Activated CD8-positive, alpha-beta memory T cell treated with anti-CD3 and anti-CD28 coated beads, Interleukin-2, amount 10 ng/mL, durations not matched to agents 7 days and 5 days (primary cell): ENCODE measurements at places on chromosomes 11 and 22. TPM values are rescaled to one million over a fixed set of nuclear protein-coding genes. Genes with fewer than 3 reads are reported as not detected.

The OR4A47 gene
- not detected for total RNA-seq

DNA sequence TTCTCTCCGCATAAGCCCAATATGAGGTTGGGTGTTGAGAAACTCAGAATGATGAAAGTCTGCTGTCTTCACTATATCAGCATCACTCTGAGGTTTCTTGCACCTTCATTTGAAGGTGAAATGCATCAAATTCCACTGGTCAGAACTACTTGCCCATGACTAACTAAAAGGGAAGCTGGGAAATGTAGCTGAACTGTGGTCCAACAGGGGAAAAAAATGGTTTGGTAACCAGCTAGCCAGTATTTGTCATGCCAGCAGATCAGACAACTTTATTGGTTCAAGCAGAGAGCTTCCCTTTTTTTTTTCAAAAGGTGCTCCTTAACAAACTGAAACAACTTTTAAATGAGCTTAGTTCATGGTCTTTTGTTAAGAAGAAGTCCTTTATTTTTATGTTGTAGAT lies 14.2 kb upstream of the PIK3C2A start:
- H3K4me1 ChIP-seq, result no peaks in the 10 kb centered on the region
- peaks cover 3% of the 10 kb centered on the region for H3K27me3 ChIP-seq
- H3K4me3 ChIP-seq, result no peak overlapping the region
- H3K27ac ChIP-seq, result no peak overlapping the region
- DNase-seq, result no peak
- no peaks in the 10 kb centered on the region for H3K36me3 ChIP-seq

- no peaks in the 10 kb centered on the region for H3K27me3 ChIP-seq
- no peaks in the 10 kb centered on the region for H3K36me3 ChIP-seq
- no peak for DNase-seq
Measured at GRCh38 chr11:15805726-15806125, 550.6 kb downstream of the SOX6 start.

DNA sequence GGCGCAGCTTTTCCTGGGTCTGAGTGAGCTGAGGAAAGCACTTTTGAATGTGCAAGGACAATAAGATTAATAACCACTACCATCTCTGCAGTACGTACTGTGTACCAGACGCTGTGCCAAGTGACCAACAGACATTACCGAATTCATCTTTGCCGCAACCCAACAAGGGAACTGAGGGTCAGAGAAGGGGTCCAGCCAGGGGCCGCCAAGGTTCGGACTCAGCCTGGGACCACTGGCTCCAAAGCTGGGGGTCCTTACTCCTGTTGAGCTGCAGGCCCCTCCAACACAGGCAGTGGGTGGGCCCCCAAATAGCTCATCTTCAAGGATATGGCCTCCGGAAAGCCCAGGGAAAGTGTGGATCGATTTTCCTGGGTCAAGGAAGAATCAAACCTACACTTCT lies 55.0 kb upstream of the EMID1 start:
- DNase-seq, result peak; percentile 29
- H3K27me3 ChIP-seq, result peaks cover 48% of the 10 kb centered on the region
- no peak overlapping the region for H3K27ac ChIP-seq
- peaks cover 13% of the 10 kb centered on the region for H3K4me1 ChIP-seq
- no peak overlapping the region for H3K4me3 ChIP-seq
- no peaks in the 10 kb centered on the region for H3K36me3 ChIP-seq

DNA sequence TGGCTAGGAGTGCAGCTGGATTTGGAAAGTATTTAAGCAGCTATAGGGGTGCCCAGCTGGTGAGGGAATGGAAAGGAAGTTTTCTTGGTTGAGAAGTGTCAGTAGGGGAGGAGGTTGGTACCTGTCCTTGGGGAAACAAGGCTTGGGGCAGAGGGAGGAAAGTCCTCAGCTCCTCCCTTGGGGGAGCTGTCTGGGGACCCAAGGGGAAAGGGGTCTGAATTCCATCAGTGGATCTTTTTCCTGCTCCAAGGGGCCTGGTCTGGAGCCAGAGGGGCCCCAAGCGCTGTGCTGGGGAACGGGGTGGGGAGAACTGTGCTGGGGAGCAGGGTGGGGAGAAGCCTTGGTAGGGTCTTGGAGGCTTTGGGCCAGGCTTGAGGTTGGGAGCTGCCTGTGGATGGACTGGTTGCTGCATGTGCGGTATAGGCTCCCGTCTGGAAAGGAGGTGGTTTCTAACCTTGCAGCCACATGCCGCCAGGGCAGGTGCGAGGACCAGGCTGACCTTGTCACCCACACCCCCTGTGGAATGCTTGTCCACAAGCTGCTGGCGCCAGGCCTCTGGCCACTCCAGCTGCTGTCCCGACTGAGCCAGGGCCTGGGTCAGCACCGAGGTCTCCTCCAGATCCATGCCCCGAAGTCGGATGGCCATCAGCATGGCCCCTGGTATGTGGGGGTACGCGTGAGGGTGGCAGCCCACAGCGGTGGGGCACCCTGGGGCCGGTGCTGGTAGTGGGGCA lies 963 bp downstream of the TYMP start:
- no peak for DNase-seq
- H3K27ac ChIP-seq, result peak overlapping the region; percentile 94
- H3K27me3 ChIP-seq, result no peaks in the 10 kb centered on the region
- peaks cover 49% of the 10 kb centered on the region for H3K4me1 ChIP-seq
- peaks cover 15% of the 10 kb centered on the region for H3K36me3 ChIP-seq

The APOC3 gene
- total RNA-seq, result not detected

DNA sequence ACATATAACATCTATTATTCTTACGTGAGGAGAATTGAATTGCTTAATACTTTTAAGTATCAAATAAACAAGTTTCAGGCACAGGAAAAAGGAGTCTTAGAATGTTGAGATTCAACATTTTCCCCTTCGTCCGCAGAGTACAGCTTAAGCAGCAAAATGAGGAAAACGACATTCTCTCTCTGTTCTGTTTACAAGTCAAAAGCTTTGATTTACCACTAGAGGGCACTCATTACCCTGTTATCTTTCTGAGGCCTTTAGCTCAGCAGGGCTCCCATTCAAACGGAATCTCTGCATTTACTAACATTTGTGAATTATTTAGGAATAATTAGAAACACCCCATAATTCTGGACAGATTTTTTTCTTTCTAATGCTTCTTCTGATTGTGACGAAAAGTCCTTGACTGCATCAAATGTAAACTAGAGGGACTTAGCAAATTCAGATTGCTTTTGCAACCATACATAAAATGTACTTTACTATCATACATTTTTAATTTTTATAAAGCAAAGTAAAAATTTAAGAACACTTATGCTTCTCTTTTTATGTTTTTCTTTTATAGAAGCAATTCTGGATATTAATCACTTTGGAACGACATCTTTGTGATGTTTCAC lies 75.0 kb downstream of the JRKL start:
- H3K4me3 ChIP-seq, result no peak overlapping the region
- H3K36me3 ChIP-seq, result no peaks in the 10 kb centered on the region
- DNase-seq, result no peak
- H3K4me1 ChIP-seq, result peaks cover 1% of the 10 kb centered on the region
- H3K27me3 ChIP-seq, result peaks cover 12% of the 10 kb centered on the region

- H3K36me3 ChIP-seq, result no peaks in the 10 kb centered on the region
- H3K4me3 ChIP-seq, result no peak overlapping the region
- no peaks in the 10 kb centered on the region for H3K4me1 ChIP-seq
- no peak overlapping the region for H3K27ac ChIP-seq
Measured at GRCh38 chr11:30635401-30635989, 49.3 kb upstream of the MPPED2 start.

GRCh38 chr11:69665669-69666068 lies 9.5 kb downstream of the LTO1 start:
- H3K4me1 ChIP-seq, result peaks cover 2% of the 10 kb centered on the region
- peaks cover 4% of the 10 kb centered on the region for H3K36me3 ChIP-seq
- H3K27me3 ChIP-seq, result no peaks in the 10 kb centered on the region
- no peak overlapping the region for H3K4me3 ChIP-seq

DNA sequence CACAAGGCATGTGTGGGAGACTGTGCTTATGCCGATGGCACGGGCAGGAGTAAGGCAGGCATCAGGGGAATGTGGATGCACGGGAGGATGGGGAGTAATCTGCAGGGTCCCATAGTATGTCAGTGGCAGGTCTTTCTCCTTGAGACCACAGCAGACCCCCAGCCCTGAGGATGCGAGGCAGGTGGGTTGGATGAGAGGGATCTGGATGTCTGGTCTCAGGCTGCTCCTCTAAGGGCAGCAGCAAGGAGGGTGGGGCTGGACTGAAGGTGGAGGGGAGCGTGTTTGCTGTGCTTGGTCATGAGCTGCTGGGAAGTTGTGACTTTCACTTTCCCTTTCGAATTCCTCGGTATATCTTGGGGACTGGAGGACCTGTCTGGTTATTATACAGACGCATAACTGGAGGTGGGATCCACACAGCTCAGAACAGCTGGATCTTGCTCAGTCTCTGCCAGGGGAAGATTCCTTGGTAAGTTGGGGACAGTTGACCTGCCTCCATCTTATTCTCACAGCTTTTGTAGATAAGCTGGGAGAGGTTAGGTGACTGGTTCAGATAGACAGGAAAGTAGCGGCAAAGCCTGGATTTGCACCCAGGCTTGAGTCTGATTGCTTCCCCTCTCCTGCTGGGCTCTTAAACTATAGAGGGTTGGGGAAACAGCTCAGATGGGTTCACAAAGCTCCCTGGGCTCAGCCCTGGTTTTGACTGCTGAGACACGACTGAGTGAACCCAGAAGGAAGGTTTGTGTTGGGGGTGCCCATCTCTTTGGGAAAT lies at the start of gene APOL1:
Gene APOL1, plus strand, starts transcription at position 380 of the 769 bp plus-strand sequence. CDS start 1,823 bp downstream, outside the sequence.
- peaks cover 16% of the 10 kb centered on the region for H3K36me3 ChIP-seq
- no peaks in the 10 kb centered on the region for H3K27me3 ChIP-seq
- peaks cover 55% of the 10 kb centered on the region for H3K4me1 ChIP-seq
- DNase-seq, result peak; percentile 80
- peak within 1 kb of the TSS; percentile 90 for H3K4me3 ChIP-seq

GRCh38 chr11:35077709-35078469 lies 61.1 kb upstream of the CD44 start:
- peak overlapping the region; percentile 97 for H3K27ac ChIP-seq
- peak overlapping the region; percentile 57 for H3K4me3 ChIP-seq
- peak; percentile 85 for DNase-seq
- peaks cover 70% of the 10 kb centered on the region for H3K4me1 ChIP-seq

- H3K4me3 ChIP-seq, result peak within 1 kb of the TSS; percentile 38
- no peaks in the 10 kb centered on the region for H3K36me3 ChIP-seq
- peaks cover 8% of the 10 kb centered on the region for H3K4me1 ChIP-seq
- peaks cover 50% of the 10 kb centered on the region for H3K27me3 ChIP-seq
- no peak for DNase-seq
- no peak within 1 kb of the TSS for H3K27ac ChIP-seq
Measured at GRCh38 chr11:117316197-117316961, at the start of gene BACE1. Gene BACE1 (minus strand): TSS chr11:117316256. CDS start chr11:117315795, 461 bp downstream.

- H3K27me3 ChIP-seq, result no peaks in the 10 kb centered on the region
- DNase-seq, result no peak
- no peaks in the 10 kb centered on the region for H3K4me1 ChIP-seq
- no peak overlapping the region for H3K4me3 ChIP-seq
- H3K27ac ChIP-seq, result no peak overlapping the region
Measured at GRCh38 chr11:6129635-6130034, 22.2 kb downstream of the OR56B4 start.

- H3K27me3 ChIP-seq, result no peaks in the 10 kb centered on the region
- H3K4me1 ChIP-seq, result peaks cover 7% of the 10 kb centered on the region
- no peak overlapping the region for H3K27ac ChIP-seq
- H3K36me3 ChIP-seq, result no peaks in the 10 kb centered on the region
Measured at GRCh38 chr22:31377612-31378011, 21.8 kb upstream of the DRG1 start.

DNA sequence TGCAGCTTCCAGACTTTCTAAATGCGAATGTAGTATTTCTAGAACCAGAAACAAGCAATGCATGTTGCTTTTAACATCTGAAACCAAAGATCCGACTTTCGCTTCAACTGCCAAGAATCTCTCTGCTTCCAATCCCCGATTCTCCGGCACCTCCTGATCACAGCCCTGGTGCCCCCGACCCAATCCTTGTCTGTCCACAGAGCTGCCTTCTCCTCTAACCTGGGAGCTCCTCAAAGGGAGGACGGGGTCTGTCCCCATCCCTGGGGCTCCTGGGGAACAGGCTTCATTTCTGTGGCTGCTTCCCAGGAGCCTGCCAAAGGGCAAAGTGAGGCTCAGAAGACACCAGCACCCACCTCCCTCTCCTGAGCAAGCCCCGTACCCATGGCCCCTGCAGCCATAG lies 521 bp downstream of the ALDH3B2 start:
- no peaks in the 10 kb centered on the region for H3K36me3 ChIP-seq
- H3K27ac ChIP-seq, result no peak overlapping the region
- H3K4me1 ChIP-seq, result no peaks in the 10 kb centered on the region
- peaks cover 20% of the 10 kb centered on the region for H3K27me3 ChIP-seq
- no peak overlapping the region for H3K4me3 ChIP-seq

DNA sequence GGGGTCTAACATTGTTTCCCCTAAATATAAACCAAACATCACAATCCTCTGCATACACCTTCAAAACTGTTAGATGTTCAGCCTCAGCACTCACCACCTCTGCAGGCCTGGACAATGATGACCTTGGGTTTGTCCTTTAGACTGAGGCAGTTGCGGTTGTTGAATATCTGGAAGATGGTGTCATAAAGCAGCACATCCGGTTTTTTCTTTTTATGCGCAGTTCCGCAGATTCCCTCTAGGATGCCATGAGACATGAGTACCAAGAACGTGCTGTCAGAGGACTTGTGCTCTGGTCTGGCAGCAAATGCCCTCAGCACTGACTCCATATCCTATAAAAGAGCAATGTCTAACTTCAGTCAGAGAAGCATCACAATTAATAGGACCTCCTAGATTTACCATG lies 22.8 kb downstream of the CASP5 start:
- no peaks in the 10 kb centered on the region for H3K27me3 ChIP-seq
- H3K36me3 ChIP-seq, result no peaks in the 10 kb centered on the region
- peaks cover 5% of the 10 kb centered on the region for H3K4me1 ChIP-seq
- DNase-seq, result no peak
- H3K4me3 ChIP-seq, result no peak overlapping the region

The OR10A2 gene
- not detected for total RNA-seq

DNA sequence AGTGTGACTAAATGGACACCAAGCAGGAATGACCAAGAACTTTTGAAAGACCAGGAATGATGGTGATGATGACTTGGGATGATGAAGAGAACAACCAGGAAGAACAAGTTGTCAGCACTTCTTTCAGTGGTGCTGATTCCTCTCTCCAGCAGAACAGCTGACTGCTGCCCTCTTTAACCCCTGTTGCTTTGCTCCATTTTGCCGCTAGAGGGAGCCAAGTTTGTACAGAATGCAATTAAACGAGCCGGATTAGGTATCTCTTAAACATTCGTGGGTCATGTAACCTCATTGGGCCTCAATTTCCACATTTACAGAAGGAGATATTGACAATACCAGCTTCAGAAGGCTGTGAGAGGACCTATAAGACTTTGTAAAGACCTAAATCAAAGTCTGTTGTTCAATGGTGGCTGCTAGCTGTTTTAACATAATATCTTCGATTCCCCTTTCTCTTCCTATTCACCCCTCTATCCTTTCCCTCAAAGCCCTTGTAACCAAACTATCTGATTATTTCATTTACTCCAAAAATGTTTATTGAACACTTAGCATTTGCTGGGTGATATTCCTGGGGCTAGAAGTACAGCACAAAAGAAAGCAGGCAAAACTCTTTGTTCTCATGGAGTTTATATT lies 1.9 kb downstream of the OR4S1 start:
- no peaks in the 10 kb centered on the region for H3K4me1 ChIP-seq
- H3K4me3 ChIP-seq, result no peak overlapping the region
- DNase-seq, result peak; percentile 78
- no peak overlapping the region for H3K27ac ChIP-seq
- H3K27me3 ChIP-seq, result no peaks in the 10 kb centered on the region
- H3K36me3 ChIP-seq, result no peaks in the 10 kb centered on the region
